ENCODE measurements at places on chromosomes 1 and 21. TPM values are rescaled to one million over a fixed set of nuclear protein-coding genes. Genes with fewer than 3 reads are reported as not detected.

FGGY gene
- 36.4 TPM for total RNA-seq

PHLDA3 gene
- 39.4 TPM for total RNA-seq

S100A2 gene
- 1.4 TPM for total RNA-seq

ACTN2 gene
- 5.0 TPM for total RNA-seq

Measured in mucosa of gallbladder (tissue), 1 donor.